Bronchial smooth muscle cell (primary cell): ENCODE measurements at places on chromosomes 7 and 10. TPM values are rescaled to one million over a fixed set of nuclear protein-coding genes. Genes with fewer than 3 reads are reported as not detected.

CHN2 gene
- total RNA-seq = 0.09 and 0.32 TPM in 2 replicates

ADAM8 gene
- 1.7 and 2.4 TPM in 2 replicates for total RNA-seq

CLRN3 gene
- not detected in 2 replicates for total RNA-seq

LAMTOR4 gene
- total RNA-seq = 128 and 148 TPM in 2 replicates

VWC2 gene
- total RNA-seq = under 0.01 TPM in 1 of 2 replicates, not detected in the other

C7orf57 gene
- total RNA-seq = not detected in 2 replicates

ZC3HAV1 gene
- total RNA-seq = 17.7 and 21.4 TPM in 2 replicates

FAM25A gene
- not detected in 2 replicates for total RNA-seq

MRM2 gene
- total RNA-seq = 9.2 and 12.3 TPM in 2 replicates

TEX47 gene
- not detected in 2 replicates for total RNA-seq

MCU gene
- total RNA-seq = 40.8 and 41.0 TPM in 2 replicates

SLC26A3 gene
- total RNA-seq = not detected in 2 replicates

FAM237B gene
- not detected in 2 replicates for total RNA-seq

AKR1C3 gene
- total RNA-seq = 158 and 170 TPM in 2 replicates

ELMO1 gene
- 0.16 and 0.26 TPM in 2 replicates for total RNA-seq

RBP3 gene
- not detected in 2 replicates for total RNA-seq

FKBP6 gene
- not detected in 2 replicates for total RNA-seq

GPR158 gene
- total RNA-seq = under 0.01 TPM in 1 of 2 replicates, not detected in the other

ZPBP gene
- total RNA-seq = not detected in 2 replicates

HTR5A gene
- total RNA-seq = not detected in 2 replicates

HOXA3 gene
- total RNA-seq = 1.3 and 2.4 TPM in 2 replicates

PLXNA4 gene
- total RNA-seq = 0.47 and 2.5 TPM in 2 replicates

KCNIP2 gene
- 0.32 and 1.3 TPM in 2 replicates for total RNA-seq

TMEM139 gene
- total RNA-seq = 0.09 TPM in 1 of 2 replicates, not detected in the other
